COR-L47 (cell line): ENCODE measurements at places on chromosomes 16 and 17.

DNA sequence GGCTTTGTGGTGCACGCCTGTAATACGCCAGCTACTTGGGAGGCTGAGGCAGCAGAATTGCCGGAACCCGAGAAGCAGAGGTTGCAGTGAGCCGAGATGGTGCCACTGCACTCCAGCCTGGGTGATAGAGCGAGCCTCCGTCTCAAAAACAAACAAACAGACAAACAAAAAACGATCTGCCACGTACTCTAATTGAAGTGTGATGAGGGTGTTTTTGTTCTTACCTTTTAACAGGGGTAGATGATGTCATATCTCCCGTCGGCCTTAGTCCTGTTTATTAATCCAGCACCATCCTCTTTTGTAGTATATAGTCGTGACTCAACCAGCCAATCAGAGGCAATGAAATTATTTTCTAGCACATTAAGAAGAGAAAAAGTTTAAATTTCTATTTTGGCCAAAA, 58.5 kb downstream of the IQCK start:
- DNase-seq, result no peak

- DNase-seq, result no peak
Measured at GRCh38 chr17:34242587-34243363, 12.3 kb upstream of the CCL2 start.

GRCh38 chr17:7987112-7987893, 15.1 kb upstream of the GUCY2D start:
- DNase-seq, result no peak

DNA sequence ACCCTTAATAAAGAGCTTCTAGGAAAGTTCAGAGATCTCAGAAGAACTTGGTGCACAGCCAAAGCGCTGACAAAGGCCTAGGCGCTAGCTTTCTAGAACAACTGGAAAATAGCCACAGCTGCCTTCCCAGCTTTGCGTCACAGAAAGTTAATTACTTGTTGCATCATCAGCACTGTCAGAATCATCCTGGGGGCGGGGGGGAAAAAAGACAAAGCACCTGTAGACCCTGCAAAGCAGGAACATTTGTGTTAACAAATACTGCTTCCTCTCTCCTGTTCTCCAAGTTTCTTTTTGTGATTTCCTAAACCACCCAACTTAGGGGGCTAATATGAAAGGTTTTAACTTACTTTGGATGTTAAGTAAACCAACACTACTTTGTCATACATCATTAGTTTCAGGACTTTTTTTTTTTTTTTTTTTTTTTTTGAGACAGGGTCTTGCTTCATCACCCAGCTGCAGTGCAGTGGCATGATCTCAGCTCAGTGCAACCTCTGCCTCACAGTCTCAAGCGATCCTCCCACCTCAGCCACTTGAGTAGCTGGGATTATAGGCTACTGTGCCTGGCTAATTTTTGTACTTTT, 4.8 kb upstream of the AARSD1 start:
- DNase-seq, result no peak

- DNase-seq, result no peak
Measured at GRCh38 chr16:57345021-57345420, 13.6 kb upstream of the CCL22 start.

GRCh38 chr16:48558371-48558841, 51.6 kb downstream of the N4BP1 start:
- DNase-seq, result no peak

- no peak for DNase-seq
Measured at GRCh38 chr16:22683730-22684573, 130.0 kb upstream of the HS3ST2 start.

DNA sequence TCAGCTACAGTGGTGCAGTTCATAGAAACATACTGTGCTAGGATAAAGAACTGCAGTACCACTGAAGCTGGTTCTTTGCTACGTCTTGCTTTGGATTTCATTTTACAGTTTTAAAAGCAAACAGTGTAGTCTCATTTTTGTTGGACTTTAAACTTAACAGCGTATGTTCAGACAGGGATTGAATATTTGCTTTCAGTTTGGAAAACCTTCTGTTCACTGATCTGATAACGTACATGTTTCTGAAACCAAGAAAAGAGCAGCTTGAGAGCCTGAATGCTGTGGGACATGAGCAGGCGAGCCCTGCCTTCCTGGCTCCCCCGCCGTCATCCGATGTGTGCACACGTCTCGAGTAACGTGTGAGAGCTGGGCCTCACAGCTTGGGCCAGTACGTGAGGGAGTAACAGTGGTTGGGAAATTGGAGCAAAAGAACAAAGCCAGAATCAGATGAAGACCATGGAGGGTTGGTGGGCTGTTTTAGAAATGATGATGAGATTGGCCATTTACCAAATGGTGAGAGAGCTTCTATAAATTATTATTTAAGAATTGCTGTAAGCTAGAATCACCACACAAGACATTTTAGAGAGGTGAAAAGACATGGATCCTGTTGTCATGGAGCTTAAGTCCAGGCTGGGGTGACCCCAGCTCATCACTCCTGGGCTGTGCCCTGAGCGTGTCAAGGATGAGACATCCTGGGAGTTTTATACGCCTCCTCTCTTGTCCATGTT, 20.8 kb upstream of the CLEC18C start:
- DNase-seq, result no peak

GRCh38 chr17:1627982-1628855, at the start of gene SLC43A2:
Gene SLC43A2, minus strand, starts transcription at chr17:1628834. Its CDS starts 960 bp downstream, at chr17:1627874.
- DNase-seq, result peak; percentile 80

DNA sequence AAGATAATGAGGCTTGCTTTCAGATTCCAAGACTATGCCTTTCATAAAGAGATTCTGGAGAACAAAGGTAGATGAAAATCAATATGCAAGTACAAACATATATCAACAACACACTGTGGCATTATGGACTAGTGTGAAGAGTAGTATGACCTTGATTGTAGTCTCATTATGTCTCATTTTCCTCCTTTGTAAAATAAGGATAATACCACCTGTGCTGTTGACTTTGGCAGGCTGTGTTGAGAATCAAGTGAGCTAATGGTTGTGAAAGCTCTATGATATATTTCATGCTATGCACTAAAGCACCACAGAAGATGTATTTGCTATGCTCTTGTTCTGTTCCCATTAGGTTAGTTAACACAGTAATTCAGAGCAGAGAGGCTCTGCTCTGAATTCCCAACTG, 78.5 kb upstream of the NACA2 start:
- peak; percentile 67 for DNase-seq

DNA sequence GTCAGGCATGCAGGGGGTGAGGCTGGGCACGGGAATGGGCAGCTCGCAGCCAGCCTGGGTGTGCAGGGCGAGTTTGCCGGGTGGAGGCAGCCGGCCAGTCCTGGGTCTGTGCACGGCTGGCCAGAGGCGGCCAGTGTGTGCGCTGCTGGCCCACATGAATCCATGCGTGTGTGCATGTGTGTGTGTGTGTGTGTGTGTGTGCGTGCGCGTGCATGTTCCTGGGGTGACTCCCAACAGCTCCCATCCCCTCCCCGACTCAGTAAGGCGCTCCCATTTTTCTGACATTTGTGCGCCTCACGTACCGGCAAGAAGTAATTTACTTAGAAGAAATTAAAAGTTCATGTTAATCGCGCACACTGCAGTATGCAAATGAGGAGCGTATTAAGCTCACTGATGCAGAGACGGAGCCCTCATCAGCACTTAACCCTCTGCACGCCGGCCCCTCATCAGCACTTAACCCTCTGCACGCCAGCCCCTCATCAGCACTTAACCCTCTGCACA, 55.4 kb upstream of the ACSF3 start:
- DNase-seq, result no peak

- no peak for DNase-seq
Measured at GRCh38 chr16:734208-734980, 6.4 kb downstream of the CIAO3 start.

- DNase-seq, result no peak
Measured at GRCh38 chr16:48608452-48608851, 1.5 kb downstream of the N4BP1 start.
